ENCODE measurements at places on chromosomes 16 and 17.

GRCh38 chr16:24346734-24347133 is 90.6 kb downstream of the CACNG3 start:
- DNase-seq = no peak

DNA sequence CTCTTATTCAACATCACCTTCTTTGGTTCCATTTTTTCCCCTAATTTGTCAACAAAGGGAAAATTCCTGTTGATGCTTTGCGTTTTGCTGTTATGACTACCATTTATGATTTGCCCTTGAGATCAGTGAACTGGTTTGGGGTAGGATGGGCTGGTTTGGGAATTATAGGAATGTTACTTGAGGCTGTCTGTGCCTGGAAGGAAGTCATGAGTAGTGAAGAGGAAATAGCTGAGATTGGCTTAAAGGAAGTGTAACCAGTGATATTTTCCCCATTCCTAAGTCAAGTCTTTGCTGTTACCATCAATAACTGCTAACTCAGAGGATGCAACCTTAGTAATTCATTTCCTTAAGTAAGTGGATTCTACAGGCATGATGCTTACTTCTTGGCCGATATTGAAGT is 179.2 kb downstream of the MAP2K6 start:
- DNase-seq = no peak

DNA sequence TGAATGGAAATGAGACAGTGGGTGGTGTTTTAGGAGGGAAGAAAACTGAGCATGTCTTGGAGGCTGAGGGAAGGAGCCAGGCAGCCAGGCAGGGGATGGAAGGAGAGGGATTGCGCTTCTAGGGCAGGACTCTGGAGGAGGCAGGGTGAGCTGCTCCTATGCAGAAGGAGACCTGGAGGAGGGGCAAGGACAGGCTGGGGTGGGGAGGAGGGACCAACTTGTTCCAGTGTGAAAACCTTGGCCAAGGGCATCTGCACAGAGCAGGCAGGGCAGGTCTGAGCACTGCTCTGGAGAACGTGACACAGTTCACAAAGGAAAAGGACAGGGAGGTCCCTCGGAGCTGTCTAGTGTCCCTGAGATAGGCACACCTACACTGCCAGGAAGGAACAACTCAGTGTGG is 5.5 kb downstream of the GALK1 start:
- DNase-seq = no peak

- DNase-seq = no peak
Observed at GRCh38 chr16:47043970-47044684, 70.7 kb upstream of the DNAJA2 start.

DNA sequence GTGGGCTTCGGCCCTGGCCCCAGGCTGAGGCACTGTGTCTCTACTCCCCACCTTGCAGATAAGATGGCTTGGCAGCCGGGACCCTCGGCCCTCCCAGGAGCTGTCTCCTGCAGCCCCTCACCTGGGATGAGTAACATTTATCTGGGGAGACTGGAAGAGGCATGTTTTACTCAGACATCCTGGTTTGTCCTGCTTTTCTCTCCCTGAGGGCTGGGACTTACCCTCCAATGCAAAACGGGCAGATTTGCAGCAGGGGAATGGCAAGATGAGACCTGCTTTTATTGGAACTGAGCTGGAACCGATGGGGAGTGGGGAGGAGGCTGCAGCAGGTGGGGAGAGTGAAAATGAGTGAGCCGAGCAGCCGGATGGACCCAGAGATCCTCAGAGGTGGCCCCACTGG is 27.3 kb upstream of the UBE2G1 start:
- no peak for DNase-seq

- peak; percentile 48 for DNase-seq
Observed at GRCh38 chr16:4365014-4365406, 6.6 kb upstream of the VASN start.

GRCh38 chr16:89621698-89622409 is 8.4 kb downstream of the DPEP1 start:
- no peak for DNase-seq

Data from NB4 (cell line).